Fibroblast of skin of abdomen (primary cell): ENCODE measurements at places on chromosomes 7 and 10.

GRCh38 chr7:43302773-43303460, 190.5 kb downstream of the HECW1 start:
- DNase-seq: no peak

- DNase-seq: no peak
Measured at GRCh38 chr10:97635577-97635976, 2.3 kb upstream of the MORN4 start.

DNA sequence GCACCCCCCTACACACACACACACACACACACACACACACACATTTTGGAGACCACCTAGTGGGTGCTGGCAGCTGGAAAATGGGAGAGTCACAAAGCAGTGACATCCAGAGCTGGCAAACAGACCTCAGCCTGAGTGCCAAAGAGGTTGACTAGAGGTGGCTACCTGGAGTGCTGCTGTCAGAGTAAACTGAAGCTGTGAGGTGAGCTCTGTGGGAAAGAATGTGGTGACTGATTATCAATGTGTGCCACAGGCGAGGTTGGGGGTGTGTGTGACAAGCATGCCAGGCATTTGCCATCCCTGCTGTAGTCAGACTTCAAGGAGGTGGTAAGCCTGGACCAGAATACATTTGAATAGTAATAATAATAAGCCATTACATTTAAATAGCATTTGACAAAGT, 120.6 kb downstream of the SLIT1 start:
- no peak for DNase-seq

- no peak for DNase-seq
Measured at GRCh38 chr7:140222814-140223213, 46.0 kb upstream of the KDM7A start.

- no peak for DNase-seq
Measured at GRCh38 chr7:92303761-92304160, 58.0 kb downstream of the ANKIB1 start.

DNA sequence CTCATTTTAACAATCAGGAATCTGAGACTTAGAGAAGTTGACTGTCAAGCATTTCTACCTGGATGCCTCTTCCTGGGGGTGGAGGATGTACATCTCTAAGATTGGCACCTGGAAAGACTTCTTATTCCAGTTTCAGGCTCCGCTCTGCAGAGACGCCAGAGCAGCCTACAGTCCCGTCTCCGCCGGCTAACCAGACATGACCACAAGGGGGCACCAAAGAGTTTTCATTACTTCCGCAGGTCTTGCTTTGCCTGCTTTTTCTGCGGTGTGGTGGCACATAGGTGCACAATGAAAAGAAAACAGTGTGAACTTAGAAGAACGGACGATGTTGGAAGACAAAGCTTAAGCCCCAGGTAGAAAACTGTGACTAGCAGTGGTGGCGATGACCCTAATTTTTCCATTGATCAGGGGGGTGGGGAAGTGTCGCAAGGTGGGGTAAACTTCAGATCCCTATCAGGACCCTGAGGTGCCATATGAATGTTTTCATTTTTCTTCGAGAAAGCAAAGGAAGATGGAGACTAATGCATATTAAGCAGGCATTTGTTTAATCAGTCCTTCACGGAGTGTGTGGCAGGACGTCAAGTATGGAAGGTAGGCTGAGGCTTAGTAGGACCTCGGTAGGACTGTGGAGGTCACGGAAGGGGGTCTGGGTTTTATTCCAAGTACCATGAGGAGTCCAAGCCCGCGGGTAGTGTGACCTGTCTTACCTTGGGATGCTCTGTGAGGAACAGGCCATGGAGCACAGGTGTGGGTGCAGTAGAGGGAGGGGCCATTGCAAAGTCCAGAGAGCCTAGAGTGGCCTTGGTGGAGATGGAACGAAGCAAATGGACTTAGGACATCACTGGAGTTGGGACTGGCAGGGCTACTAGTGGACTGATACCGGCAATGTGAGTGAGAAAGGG, 60.1 kb upstream of the SORCS3 start:
- peak; percentile 73 for DNase-seq

DNA sequence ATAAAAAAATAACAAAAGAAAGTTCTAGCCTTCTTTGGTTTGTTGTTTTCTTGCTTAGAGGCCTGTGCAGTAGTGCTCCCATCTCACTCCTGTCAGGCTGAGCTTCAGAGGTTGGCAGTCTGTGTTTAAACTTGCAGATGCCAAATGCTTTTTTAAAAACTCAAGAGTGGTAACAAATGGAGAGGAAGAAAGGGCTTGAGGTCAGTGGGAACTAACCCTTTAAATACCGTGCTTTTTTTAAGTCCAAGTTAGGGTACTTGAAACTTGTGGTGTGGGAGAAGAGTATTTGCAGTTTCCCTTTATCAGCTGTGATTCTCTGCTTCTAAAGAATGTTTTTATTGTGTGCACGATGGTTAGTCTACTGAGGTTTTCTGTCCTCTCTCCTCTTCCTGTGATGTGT, 29.4 kb downstream of the ZRANB1 start:
- DNase-seq: no peak

DNA sequence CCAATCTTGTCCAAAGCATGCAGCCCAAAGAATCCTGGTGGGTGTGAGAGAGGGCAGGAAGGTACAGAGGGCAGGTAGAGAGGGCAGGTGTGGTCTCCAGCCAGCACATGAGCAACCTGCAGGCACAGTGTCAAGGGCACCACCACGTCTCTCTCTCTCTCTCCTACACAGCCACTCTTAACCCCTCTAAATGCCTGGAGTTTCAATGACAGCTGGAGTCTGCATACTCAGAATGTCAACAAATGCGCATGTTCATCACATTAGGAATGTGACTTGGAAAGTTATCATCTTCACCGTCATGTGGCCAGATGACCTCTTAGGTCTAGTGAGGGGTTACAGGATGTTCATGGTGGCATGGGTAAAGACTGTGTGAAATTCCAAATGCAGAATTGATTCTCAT, 456.8 kb downstream of the SORCS1 start:
- no peak for DNase-seq

DNA sequence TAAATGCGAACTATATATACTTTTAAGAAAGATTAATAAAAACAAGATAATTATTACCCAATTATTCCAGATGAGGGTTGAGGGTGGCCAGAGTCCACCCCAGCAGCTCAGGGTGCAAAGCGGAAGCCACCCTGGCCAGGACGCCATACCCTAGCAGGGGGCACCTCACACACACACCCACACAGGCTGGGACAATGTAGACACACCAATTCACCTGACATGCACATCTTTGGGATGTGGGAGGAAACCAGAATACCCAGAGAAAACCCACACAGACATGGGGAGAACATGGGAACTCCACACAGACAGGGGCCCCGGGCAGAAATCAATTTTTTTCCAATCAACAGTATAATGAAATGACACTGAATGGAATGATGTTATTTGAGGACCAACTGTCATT, 86.0 kb downstream of the RTKN2 start:
- DNase-seq: no peak

DNA sequence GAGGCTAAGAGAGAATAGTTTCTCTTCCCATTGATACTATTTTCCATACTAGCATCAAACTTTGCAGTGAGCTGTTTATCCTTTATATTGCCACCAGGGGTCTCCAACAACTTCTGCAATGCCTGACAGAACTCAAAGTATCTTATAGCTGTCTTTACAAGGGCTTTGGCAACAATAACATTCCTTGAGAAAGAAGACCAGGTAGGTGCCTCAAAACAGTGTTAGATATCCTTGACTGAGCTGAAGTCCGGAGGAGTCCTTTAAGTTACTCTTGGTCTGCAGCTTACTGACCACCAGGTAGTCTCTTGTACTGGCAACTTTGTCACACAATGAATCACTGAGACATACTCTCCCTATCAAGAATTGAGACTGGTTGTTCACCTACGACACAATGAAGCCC, 30.0 kb upstream of the TES start:
- peak; percentile 63 for DNase-seq
